CD14-positive monocyte (primary cell): ENCODE measurements at places on chromosomes 4 and X. TPM values are rescaled to one million over a fixed set of nuclear protein-coding genes. Genes with fewer than 3 reads are reported as not detected.

DNA sequence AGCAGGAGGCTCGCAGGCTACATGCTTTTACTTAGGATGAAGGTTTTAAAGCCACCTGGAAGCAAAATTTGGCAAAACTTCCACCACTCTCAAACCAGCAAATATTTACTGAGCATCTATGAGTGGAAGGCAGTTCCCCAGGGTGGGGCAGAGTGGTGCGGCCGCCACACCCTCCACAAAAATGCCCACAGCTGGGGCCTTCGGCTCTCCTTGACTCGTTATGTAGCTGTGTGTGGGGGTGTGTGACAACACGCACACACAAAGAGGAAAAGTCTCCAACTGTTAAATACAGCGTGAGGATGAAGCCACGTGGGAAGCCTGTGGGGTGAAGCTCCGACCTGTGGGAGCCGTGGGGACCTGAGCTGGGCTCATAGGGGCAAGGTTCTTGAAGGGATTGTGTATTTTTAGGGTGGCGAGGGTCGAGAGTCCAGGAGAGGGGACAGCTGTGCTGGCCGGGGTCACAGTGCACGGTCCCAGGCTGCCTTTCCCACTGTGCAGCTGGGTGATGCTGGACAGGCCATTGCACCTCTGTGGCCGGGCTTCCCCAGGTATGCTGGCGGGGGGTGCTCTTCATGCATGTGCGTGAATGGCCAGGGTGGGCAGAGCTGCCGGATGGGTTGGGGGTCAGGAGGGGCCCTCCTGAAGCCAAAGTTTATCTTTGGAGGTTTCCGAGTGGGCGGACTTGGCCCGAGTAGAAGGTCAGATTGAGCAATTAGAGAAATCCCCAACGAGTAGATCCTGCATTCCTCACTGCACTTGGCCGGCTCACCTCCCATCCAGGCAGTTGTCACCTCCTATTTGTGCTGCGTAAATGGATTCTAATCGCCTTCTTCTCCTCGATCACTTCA, 25.4 kb downstream of the SORCS2 start:
- no peak for DNase-seq

GRCh38 chr4:106371161-106371560, 2.6 kb upstream of the GIMD1 start:
- DNase-seq, result no peak

- no peak for DNase-seq
Measured at GRCh38 chrX:72536542-72536941, 36.1 kb downstream of the HDAC8 start.

DNA sequence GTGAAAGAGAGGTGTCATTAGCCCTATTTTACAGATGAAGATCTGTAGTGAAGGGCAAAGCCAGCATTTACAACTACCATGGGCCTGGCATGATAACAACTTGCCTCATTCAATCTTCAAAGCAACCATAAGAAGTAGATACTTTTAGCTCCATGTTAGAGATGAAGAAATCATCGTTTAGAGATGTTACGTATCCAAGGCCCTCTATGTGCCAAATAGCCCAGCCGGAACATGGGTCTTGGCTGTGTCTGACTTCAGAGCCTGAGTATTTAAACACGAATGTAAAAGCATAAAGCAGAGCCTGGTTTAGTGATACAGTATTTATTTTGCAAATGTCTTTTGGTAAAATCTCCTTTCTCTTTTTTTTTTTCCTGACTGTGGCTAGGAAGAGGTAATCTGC, 197.1 kb downstream of the RASL11B start:
- DNase-seq, result no peak

GRCh38 chr4:73693811-73694210, 46.6 kb upstream of the CXCL8 start:
- no peak for DNase-seq

The ATP8A1 gene
- polyA plus RNA-seq, result 4.1 and 10.8 TPM in 2 replicates

The KCNIP4 gene
- 0.09 TPM for polyA plus RNA-seq
